SJSA1 (cell line): ENCODE measurements at places on chromosomes 4 and X. TPM values are rescaled to one million over a fixed set of nuclear protein-coding genes. Genes with fewer than 3 reads are reported as not detected.

GRCh38 chr4:5424901-5425300, 283.5 kb downstream of the EVC2 start:
- DNase-seq = no peak

DNA sequence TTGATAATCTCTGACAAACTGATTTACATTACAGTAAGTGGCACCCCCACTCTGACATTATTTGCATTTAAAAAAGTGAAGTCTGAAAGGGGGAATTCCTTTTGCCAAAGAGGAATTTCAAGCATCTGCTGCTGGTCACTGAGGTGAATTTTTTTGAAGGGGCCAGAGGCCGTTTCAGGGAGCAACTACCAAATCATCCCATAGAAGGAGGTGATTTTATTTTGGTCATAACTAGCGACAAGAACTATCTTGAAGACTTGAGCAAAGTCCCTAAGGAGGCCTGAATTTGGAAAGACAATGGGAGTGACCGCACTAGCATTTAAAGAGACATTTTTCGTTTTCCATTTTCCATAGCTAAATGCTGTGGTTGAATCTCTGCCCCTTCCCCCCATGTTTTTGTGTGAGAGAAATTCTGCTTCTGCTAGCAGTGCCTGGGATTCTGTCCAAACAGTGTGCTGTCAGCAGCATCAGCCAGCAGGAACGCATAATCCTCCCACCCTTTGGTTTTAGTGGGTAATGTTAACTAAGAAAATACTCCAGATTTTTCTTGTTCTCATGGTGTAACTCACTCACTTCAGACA, 110.1 kb upstream of the MED14 start:
- peak; percentile 71 for DNase-seq

DNA sequence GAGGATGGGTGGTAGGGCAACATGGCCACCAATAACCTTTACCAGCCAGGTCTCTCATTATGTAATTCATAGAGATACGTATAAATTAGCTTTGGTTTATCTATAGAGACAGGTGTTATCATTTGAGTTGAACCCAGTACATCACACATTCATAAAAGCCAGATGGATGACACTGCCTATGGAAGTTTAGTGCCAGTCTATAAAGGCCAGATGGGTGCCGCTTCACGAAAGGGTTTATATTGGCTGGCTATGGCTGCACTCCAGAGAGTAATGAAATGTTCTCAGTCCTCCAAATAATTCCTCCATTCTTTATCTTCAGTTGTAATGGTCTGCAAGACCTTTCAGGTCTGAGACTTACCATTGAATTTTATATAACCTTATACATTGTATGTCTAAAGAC, 331.9 kb upstream of the NR3C2 start:
- no peak for DNase-seq

DNA sequence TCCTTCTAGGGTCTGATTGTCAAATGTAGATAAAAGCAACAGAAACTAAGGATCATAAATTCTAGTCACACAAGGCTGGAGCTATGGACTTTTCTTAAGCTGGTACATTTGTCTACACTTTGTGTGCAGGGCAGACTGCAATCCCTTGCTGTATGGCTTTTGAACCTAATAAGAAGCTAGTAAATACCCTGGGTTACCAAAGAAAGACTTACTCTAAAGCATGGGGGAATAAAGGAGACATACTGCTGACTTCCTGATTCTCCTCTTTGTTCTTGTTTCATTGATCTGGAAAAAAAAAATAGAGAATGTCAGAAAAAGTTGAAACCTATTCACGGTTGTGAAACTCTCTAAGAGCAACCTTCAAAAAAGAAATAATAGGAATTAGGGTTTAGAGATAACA, 216.6 kb upstream of the TLL1 start:
- DNase-seq = no peak

DNA sequence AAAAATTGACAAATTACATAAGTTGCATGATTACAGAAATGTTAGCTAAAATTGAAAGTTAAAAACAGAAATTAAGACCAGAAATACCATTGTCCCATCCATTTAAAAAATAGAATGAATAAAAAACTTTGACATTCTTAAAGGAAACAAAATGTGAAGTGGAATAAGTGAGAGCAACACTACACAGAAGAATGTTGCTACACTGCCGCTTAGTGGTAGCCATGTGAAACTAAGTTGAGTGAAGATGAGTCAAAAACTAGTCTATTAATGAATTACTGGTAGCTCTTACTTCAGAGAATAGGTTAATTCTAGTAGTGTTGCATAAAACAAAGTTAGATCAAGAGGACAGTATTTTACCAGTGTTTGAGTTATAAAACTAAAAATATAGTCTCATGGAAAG, 571.0 kb upstream of the KLHL4 start:
- DNase-seq = no peak

GRCh38 chrX:101676571-101676970, 16.9 kb upstream of the ARMCX2 start:
- DNase-seq = no peak

Gene PRDM8
- total RNA-seq = 5.2 and 8.5 TPM in 2 replicates
